CD4-positive, alpha-beta T cell treated with Interleukin-17A for 1 hour (primary cell): ENCODE measurements at places on chromosomes 16 and 17.

GRCh38 chr16:67050796-67051195 is 21.8 kb downstream of the CBFB start:
- no peak for DNase-seq

DNA sequence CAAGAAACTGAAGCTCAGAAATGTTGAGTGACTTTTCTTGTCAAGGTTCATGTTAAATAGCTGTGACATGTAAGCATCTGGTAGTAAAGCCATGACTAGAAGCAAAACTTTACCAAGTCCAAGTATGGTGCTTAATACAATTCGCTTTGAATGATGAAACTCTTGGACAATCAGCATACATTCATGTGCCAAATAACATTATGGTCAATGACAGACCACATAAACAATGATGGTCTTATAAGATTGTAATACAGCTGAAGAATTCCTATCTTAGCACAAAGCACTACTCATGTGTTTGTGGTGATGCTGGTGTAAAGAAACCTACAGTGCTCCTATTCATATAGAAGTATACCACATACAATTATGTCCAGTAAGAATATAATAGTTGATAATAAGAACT is 97.1 kb upstream of the RPRML start:
- no peak for DNase-seq

- no peak for DNase-seq
These were observed 93.8 kb downstream of the GRIN2A start for GRCh38 chr16:10088380-10088793.

GRCh38 chr17:61132524-61132923 is 267.1 kb upstream of the TBX2 start:
- no peak for DNase-seq
